ENCODE measurements at places on chromosomes 7 and 10. TPM values are rescaled to one million over a fixed set of nuclear protein-coding genes. Genes with fewer than 3 reads are reported as not detected.
A peak's percentile ranks its signal among the peaks of the same experiment; 100 is the strongest.

The TMEM213 gene
- not detected for total RNA-seq

The RGR gene
- total RNA-seq, result not detected

The THNSL1 gene
- total RNA-seq, result 2.6 TPM

The FOXI2 gene
- not detected for total RNA-seq

The ORAI2 gene
- total RNA-seq, result 63.7 TPM

The RSPH10B2 gene
- 0.31 TPM for total RNA-seq

GRCh38 chr7:152624228-152624627, 51.7 kb downstream of the XRCC2 start:
- no peaks in the 10 kb centered on the region for H3K27me3 ChIP-seq
- H3K27ac ChIP-seq, result no peak overlapping the region
- no peaks in the 10 kb centered on the region for H3K36me3 ChIP-seq
- H3K4me1 ChIP-seq, result no peaks in the 10 kb centered on the region
- DNase-seq, result no peak

DNA sequence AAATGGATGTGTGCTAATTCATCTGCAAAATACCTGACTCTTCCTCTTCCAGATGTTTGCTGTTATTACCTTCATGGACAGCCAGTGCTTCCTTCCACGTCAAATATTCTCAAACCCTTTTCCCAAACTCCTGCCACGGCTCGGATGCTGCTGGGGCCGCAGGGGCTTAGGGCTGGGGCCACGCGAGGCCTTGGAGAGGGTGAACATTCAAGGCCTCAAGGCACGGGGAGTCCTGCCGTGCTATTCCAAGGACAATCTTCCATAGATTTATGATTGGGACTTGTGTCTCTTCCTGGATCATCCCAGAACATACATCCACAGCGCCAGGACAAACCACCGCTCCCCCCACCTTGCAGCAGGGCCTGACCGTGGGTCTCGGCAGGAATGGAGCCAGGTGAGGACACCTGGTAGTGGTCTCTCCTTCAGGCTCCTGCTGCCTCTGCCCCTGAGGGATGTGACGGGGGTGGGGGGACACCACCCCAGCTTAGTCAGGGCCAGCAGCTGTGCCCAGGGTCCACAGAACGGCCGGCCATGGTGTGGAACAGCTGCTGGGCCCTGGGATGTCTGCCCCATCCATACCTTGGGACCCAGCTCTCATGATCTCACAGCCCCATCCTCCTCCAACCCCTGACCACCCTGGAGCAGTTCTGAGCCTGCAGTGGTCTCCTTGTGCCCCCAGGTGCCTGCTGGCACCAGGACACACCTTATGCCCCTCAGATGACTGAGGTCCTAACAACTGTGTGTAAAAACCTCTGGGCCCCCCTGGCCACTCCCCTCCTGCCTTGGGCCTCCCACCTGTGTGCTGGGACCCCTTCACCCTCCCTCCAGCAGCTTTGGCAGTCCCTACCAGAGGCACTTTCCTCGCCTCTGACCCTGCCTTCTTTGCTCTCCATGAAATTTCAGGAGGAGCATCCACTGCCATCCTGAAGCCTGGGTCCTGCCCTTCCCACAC, 16.7 kb downstream of the VIPR2 start:
- no peaks in the 10 kb centered on the region for H3K4me1 ChIP-seq
- H3K27me3 ChIP-seq, result peaks cover 9% of the 10 kb centered on the region
- no peak overlapping the region for H3K27ac ChIP-seq
- no peak for DNase-seq

DNA sequence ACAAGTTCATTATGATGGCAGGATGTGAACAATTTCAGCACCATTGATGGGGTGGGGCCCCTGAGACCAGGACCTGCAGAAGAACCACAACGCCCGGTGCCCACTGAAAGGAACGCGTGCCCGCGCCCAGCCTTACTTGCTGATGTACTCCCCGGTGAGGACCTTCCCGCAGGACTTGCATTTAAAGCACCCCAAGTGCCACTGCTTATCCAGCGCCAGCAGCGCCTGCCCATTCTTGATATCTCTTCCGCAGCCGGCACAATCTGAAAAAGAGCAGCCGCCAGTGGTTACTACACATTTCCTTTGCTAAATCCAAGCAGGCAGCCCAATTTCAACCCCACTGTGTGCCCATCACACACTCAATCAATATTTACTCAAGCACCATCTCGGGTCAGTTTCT, 110.6 kb downstream of the ABLIM1 start:
- H3K4me3 ChIP-seq, result peak overlapping the region; percentile 21
- no peak for DNase-seq
- H3K27me3 ChIP-seq, result no peaks in the 10 kb centered on the region
- H3K4me1 ChIP-seq, result peaks cover 65% of the 10 kb centered on the region

DNA sequence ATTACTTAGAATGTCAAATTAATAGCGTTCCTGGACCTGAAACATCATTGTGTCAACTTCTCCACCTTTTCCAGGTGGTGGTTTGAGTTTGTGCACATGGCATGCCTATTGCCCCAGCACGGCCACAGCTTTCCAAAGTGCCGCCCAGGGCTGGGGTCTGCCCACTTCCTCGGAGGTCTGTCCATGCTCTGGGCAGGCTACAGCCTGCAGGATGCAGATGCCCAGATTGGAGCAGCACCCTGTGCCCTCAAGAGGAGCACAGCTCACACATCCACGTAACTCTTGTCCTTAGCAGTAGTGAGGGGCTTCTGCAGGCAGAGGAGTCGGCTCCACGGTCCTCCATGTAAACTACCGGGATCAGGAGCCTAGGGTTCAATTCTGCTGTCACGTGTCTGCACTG, 238.6 kb downstream of the EBF3 start:
- H3K27me3 ChIP-seq, result no peaks in the 10 kb centered on the region
- H3K36me3 ChIP-seq, result peaks cover 6% of the 10 kb centered on the region
- no peak overlapping the region for H3K27ac ChIP-seq
- DNase-seq, result no peak
- no peaks in the 10 kb centered on the region for H3K4me1 ChIP-seq

DNA sequence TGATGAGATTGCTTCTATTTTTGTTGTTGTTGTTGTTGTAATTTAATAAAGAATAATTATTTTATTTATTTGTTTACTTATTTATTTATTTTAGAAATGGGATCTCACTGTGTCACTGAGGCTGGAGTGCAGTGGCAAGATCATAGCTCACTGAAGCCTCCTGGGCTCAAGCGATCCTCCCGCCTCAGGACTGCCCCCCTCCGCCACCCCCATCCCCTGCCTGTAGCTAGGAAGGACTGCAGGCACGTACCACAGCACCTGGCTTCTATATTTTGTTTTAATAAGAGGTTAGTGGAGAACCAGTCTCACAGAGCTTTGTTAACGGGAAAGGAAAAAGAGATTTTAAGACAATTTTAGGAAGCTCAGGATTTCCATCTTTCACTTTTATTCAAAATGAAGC, 19.5 kb upstream of the SMC3 start:
- H3K4me3 ChIP-seq, result no peak overlapping the region
- no peak for DNase-seq
- H3K27me3 ChIP-seq, result peaks cover 26% of the 10 kb centered on the region

DNA sequence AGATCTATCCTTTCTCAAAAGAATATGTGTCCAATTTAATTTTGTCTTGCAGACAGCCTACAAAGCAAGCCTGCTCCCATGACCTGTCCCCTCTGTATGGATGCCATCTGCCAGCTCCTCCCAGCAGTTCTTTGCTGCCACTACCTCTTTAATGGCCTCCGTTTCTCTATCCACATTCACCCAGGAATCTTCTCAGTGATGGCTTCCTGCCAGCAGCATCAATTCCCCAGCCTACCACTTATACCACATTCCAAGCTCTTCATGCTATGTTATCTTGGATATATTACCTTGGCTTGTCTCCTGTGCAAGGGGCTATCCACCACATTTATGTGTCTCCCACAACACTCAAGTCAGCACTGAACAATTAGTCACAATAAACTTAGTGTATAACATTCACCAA, 133.2 kb downstream of the VPS50 start:
- no peak for DNase-seq
- peaks cover 2% of the 10 kb centered on the region for H3K27me3 ChIP-seq
- no peak overlapping the region for H3K27ac ChIP-seq

GRCh38 chr10:116216676-116217075, 56.3 kb downstream of the GFRA1 start:
- no peaks in the 10 kb centered on the region for H3K4me1 ChIP-seq
- no peak for DNase-seq
- no peak overlapping the region for H3K27ac ChIP-seq
- no peaks in the 10 kb centered on the region for H3K36me3 ChIP-seq
